ENCODE measurements at places on chromosomes 5 and 9.

DNA sequence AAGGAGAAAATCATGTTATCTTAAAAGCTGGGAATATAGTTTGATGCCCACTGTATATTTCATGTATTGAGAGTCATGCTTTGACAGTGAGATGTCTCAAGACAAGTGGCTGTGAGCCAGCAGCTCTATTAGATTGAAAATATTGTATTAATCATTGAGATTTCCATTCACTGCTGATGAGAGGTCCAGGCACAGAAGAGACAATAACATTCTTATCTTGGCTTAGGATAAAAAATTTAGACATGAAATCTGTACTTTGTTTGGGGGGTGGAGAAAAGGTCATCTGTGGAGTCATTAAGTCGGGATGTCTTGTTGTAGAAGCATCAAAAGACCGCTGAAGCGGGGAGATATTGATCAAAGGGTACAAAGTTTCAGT, 97.9 kb upstream of the EQTN start:
- DNase-seq = no peak

GRCh38 chr5:141095263-141095641, 837 bp downstream of the PCDHB2 start:
- DNase-seq = no peak

GRCh38 chr9:76600007-76600615, 141.1 kb downstream of the GCNT1 start:
- no peak for DNase-seq

DNA sequence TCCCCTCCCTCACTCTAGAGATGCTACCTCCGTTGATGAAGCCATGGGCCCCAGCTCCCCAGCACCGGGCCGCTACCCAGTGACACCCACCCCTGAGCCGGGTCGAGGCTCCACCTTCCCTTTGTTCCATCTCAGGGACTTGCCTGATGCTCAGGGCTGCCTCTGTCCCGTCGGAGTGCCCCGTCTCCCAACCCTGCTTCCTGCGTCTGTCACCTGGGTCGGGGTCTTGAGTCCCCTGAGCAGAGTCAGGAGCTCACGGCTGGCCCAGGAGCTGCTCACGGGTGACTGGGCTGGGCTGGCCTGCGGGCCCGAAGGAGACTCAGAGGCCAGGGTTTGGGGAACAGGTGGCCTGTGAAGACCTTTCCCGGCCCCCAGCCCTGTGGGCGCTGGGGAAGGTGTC, 85.3 kb downstream of the KCNT1 start:
- no peak for DNase-seq

- DNase-seq = no peak
Measured at GRCh38 chr5:142969624-142970439, 199.7 kb downstream of the ARHGAP26 start.

DNA sequence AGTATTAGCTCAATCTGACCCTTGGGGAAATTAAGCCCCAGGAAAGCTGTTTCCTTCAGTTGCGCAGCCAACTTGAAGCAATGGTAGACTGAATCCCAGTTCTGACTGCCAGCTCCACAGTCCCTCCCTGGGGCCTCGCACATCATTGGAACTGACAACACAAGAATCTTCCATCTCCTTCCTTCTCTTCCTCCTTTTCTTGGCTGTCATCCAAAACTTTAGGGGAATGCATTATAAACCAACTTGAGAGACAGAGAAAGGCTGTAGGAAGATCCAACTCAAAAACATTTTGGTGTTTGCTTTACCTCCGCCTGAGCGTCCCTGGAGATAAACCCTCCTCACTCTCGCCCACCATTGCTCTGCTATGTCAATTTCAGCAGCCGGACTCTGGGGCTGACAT, 16.6 kb downstream of the KCNIP1 start:
- no peak for DNase-seq

- no peak for DNase-seq
Measured at GRCh38 chr9:15711531-15711930, 158.7 kb downstream of the CCDC171 start.

- DNase-seq = no peak
Measured at GRCh38 chr9:114732823-114733222, 50.8 kb upstream of the TEX48 start.

GRCh38 chr5:32290922-32291321, 21.8 kb downstream of the MTMR12 start:
- no peak for DNase-seq

DNA sequence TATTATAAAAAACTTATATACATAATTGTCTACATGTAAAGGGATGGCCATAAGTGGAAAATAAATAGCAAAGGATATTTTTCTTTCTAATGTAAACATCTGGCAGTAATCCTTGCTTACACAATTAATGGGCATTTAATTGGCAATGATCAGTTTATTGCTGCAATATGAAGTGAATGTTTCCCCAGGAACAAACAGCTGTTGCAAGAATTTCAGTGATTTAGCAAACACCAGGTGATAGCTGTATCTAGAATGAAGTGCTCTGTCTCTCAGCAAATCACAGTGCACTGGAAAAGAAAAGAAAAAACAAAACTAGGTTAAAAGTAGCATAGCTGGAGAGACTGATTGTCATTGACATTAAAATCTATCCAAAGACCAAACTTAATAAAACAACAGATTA, 594.5 kb upstream of the ARRDC3 start:
- no peak for DNase-seq

DNA sequence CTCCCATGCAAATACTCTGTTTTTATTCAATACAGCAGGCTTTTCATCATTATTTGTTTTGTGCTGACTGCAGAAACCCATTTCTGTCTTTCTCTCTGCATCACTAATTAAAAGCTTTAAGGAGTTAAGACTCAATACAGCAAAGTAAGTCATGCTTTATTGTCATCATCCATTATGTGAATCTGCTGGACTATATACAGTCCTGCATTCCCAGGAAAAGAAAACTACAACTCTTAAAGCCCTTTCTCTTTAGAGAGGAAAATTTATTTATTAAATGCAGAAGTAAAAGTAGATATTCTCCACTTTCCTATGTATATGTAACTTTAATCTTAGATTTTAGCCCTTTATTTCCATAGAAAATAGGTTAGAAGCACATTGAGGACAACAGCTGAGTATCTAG, 706.6 kb upstream of the RGMB start:
- no peak for DNase-seq

Measured in hepatic stellate cell (primary cell).